ENCODE measurements at places on chromosomes 1 and 21. TPM values are rescaled to one million over a fixed set of nuclear protein-coding genes. Genes with fewer than 3 reads are reported as not detected.

- DNase-seq, result peak; percentile 39
These were observed 14.3 kb upstream of the LSM10 start for GRCh38 chr1:36411674-36412648.

DNA sequence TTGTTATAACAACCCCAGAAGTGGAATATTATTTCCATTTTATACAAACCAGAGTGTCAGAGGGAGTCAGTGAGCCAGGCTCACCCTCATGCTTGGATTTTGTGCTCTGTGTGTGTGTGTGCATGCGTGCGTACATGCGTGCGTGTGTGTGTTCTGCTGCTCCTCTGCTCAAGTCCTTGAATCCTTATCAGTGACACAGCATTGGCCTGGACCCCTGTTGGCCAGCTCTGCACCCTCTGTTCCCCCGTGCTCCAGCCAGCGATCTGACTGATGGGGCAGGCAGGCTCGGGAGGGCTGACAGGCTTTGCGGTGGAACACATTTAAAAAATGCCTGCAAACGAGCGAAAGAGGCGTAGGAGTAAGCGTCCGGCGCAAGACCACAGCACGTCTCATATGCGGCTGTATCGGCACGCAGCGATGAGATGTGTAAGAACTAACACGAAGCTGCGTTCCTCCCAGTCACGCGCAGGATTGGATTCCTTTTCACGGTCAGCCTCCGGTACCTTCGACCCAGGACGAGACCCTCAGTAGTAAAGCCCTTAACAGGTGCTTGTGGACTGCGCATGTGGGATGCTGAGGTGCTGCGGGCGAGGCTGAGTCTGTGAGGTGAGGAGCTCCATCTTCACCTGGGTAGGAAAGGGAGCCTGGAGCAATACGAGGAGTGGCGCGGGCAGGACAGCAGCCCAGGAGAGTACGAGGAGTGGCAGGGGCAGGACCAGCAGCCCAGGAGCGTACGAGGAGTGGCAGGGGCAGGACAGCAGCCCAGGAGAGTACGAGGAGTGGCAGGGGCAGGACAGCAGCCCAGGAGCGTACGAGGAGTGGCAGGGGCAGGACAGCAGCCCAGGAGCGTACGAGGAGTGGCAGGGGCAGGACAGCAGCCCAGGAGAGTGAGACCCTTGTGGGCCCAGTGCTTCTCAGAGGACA is 130.9 kb downstream of the GALNT2 start:
- DNase-seq, result no peak

DNA sequence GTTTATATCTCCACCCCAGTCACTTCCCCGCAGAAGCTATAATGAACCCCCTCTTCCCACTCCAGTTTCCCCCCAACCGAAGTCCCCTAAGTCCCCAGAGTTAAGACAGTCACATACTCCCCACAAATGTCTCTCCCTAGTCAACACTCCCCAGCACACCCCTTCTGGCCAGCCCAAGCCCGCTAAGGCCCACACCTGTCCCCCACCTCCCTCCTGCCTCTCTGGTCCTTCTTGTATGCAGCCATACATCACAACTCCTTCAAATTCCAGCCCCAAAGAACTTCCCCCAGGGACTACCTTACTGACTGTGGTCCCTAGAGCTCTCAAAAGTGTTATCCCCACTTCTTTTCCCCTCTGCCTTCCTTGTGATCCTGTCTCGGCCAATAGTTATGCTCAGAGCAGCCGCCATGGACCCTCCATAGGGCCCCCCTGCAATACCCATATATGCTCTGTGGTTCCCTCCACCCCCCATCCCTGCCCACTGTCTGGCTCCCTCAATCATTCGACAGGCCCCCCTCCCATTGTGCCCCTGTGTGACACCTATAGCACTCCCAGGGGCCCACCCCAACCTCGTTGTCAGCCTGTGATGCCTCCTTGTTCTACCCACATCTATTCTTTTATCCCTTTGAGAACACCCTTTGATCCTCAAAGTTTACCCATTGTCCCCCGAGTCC is 2.2 kb downstream of the NSUN4 start:
- DNase-seq, result no peak

- no peak for DNase-seq
These were observed 1786.6 kb downstream of the PLA2G4A start for GRCh38 chr1:188615321-188615720.

DNA sequence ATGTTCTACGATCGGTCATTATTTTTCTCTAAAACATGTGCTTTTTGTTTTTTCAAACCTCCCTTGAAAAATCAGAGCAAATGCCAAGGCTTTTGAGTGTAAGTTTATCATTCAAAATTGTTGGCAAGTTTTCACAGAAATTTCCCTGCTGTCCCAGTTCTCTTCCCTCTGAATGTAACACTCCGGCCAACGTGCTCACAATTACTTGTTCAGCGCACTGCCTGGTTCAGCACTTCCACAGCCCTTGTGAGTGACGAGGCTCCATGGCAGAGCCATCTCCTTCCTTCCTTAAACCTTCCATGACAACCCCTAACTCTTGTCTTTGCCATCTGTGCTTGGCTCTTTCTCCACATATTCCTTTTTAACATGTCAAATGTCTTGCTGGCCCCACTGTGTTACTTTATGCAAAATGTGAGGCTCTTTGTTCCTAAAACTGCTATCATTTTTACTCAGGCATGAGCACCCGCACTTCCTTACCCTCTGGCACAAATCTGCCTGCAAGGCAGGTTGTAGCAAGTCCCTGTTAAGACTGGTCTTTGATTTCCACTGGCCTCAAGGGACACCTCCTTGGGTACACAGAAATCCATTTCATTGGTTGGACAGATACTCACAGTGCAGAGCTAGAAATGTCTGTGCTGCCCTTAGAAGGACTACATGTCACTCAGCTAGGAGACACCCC is 142.8 kb downstream of the HUNK start:
- DNase-seq, result no peak

GRCh38 chr1:211920602-211921226 is 90.2 kb upstream of the LPGAT1 start:
- no peak for DNase-seq

DNA sequence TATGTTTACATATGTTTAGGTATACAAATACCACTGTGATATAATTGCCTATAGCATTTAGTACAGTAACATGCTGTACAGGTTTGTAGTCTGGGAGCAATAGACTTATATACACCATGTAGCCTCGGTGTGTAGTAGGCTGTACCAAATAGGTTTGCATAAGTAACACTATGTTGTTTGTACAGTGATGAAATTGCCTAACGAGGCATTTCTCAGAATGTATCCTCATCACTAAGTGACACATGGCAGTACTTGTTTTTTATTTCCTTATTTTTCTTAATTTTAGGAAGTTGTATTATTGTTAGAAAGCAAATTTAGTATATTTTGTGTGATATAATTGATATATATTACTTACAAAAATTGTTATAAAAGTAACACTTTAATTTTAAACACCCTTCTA is 840.9 kb downstream of the LTN1 start:
- DNase-seq, result no peak

DNA sequence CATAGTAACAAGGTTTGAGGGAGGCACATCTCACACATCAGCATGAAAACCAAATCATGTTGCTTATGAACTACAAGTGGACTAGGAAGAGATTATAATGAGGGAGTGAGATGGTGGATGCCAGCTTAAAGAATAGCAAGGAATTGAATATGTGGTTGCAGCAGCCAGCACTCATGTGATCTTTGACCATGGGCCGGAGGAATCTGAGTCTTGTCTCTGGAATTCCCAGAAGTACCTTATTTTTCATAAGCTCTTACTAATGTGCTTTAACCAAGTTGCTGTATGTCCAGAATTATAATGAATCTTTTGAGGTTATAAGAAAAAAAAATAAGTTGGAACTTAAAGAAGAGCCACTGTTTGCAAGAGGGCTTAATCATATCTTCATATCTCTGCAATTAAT is 97.0 kb downstream of the DISP1 start:
- DNase-seq, result no peak

GRCh38 chr1:18093193-18093592 is 14.4 kb upstream of the IGSF21 start:
- no peak for DNase-seq

- DNase-seq, result no peak
These were observed 92.5 kb downstream of the RIPK4 start for GRCh38 chr21:41674402-41674801.

GRCh38 chr1:45394342-45394741 is 54.1 kb upstream of the MUTYH start:
- no peak for DNase-seq

- DNase-seq, result no peak
These were observed 130.3 kb downstream of the CASZ1 start for GRCh38 chr1:10665930-10666850.

- DNase-seq, result no peak
These were observed 28.9 kb downstream of the RUNX3 start for GRCh38 chr1:24900985-24901781.

DNA sequence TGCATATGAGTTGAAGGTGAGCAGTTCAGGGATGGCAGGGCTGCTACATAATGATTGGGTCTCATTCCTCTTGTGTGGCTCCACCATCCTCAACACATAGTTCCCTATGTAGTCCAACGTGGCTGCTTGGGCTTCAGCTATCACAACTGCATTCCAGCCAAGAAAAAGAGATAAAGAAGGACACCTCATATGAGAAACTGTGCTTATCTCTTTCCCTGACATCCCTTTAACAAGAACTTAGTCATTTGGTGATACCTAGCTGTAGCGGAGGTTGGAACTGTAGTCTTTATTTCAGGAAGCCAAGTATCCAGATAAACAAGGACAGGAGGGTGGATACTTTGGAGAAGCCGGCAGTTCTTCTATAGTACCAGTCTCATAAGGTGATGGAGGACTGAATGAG is 42.7 kb upstream of the DNASE2B start:
- DNase-seq, result no peak

SPOCD1 gene
- 16.4 TPM for total RNA-seq

IVL gene
- total RNA-seq, result 0.26 TPM

ERICH3 gene
- total RNA-seq, result not detected

RGS1 gene
- total RNA-seq, result not detected

SPRR2A gene
- total RNA-seq, result not detected

TMPRSS15 gene
- total RNA-seq, result 0.07 TPM

KRTAP11-1 gene
- total RNA-seq, result not detected

NUP210L gene
- 0.03 TPM for total RNA-seq

Data from HT1080 (cell line).